GOT3 (cell line): ENCODE measurements at places on chromosomes 5 and 9.

GRCh38 chr9:16192403-16193017 lies 639.7 kb downstream of the CCDC171 start:
- DNase-seq, result no peak

GRCh38 chr5:142717582-142718215 lies 31.8 kb upstream of the FGF1 start:
- no peak for DNase-seq

DNA sequence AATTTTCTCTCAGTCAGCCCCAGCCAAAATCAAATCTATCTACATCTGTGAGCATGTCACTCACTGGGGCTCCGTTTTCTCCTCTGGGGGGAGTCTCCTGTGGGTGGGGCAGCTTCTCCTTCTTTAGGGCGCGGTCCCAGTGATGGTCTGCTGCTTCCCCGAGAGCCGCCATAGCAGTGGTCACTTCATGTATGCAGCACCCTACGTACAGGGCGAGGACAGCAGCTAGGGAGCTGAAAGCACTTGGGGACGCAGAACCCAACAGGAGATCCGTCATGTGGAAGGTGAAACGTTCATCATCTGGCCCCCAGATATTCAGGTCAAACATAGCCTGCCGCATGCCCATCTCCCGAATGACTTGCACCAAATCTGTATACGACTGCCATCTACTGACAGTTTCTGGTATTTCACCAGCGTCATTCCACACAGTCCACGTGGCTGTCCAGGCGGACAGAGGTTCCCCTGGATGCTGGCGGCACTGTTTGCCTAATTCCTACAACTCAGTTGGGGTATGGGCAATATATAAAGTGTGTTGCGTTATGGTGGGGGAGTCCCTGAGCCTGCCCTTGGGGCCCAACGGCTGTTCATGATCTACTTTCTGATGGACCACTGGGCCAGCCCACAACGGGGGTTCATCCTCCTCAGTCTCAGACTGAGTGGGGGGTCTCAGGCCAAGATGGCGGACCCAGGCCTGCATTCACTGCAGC lies 795.0 kb downstream of the EFNA5 start:
- DNase-seq, result no peak

DNA sequence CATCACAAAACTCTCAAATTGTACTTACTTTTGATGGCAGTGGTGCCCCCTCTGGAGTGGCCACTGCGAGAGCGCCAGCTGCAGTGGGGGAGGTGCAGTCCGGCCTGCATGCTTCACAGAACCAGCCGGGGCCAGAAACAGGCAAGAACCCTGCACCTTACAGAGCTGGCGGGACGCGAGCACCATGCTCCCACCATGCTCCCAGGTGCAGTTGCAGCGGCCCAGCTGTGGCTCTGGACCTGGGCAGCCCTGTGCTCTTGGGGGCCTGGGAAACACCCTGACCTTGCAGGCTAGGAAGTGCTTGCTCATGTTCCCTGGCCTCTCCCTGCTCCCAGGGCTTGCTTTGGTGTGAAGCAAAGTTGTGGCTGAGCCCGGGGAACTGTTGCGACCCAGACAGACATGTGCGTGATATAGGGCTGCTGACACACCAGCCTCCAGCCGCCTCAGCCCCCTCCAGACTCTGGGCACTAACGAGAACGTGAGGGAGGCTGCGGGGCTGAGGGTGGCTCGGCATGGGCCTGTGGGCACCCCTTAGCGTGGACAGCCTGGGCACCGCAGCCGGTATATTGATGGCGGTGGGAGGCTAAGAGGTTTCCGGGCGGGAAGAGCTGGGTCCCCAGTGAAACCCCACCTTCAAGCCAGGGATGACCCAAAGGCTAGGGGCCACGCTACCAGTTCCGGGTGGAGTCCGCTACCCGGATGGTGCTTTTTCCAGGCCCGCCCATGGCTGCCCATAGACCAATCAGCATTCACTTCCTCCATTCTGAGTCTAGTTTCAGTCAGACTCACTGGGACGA lies 1809.9 kb upstream of the ACO1 start:
- no peak for DNase-seq

DNA sequence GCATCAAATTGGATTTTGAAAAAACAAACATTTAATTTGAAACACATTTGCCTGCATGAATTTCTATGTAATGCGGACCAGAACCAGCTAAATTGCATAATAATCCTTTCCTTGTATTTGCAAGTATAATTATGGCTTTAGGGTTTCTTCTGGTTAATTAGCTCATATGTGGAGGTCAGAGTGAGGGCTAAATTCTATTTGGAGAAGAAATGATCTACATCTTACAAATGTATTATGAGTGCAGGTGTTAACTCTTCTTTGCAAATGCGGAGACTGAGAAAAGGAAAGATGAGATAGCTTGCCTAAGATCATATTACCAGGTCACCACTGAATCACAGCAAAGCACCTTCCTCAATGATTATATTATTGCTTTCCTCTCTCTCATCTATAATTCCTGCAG lies 194.7 kb downstream of the CDH9 start:
- DNase-seq, result no peak

DNA sequence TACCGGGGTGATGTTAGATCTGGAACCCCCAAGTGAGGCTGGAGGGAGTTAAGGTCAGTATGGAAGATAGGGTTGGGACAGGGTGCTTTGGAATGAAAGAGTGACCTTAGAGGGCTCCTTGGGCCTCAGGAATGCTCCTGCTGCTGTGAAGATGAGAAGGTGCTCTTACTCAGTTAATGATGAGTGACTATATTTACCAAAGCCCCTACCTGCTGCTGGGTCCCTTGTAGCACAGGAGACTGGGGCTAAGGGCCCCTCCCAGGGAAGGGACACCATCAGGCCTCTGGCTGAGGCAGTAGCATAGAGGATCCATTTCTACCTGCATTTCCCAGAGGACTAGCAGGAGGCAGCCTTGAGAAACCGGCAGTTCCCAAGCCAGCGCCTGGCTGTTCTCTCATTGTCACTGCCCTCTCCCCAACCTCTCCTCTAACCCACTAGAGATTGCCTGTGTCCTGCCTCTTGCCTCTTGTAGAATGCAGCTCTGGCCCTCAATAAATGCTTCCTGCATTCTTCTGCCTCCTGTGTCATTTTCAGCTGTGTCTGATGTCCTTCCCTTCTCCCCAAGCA lies 2.3 kb upstream of the MYOZ3 start:
- no peak for DNase-seq

DNA sequence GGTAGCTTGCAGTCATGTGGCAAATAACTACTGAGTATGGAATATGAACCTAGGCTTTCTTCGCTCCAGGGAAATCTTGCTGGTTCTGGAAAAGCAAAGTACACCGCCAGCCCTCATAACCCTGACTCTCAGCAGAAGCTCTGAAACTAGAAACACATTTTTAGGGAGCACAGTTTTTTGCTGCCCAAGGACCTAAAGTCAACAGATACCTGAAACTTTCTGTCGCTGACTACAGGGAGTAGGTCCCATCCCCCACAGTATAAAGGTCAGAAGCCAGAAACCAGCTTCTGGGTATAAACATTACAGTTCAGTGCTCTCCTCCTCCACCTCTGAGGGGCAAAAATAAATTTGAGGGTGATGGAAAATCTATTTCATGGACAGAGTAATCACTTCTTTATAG lies 3.0 kb downstream of the ATOX1 start:
- DNase-seq, result no peak

DNA sequence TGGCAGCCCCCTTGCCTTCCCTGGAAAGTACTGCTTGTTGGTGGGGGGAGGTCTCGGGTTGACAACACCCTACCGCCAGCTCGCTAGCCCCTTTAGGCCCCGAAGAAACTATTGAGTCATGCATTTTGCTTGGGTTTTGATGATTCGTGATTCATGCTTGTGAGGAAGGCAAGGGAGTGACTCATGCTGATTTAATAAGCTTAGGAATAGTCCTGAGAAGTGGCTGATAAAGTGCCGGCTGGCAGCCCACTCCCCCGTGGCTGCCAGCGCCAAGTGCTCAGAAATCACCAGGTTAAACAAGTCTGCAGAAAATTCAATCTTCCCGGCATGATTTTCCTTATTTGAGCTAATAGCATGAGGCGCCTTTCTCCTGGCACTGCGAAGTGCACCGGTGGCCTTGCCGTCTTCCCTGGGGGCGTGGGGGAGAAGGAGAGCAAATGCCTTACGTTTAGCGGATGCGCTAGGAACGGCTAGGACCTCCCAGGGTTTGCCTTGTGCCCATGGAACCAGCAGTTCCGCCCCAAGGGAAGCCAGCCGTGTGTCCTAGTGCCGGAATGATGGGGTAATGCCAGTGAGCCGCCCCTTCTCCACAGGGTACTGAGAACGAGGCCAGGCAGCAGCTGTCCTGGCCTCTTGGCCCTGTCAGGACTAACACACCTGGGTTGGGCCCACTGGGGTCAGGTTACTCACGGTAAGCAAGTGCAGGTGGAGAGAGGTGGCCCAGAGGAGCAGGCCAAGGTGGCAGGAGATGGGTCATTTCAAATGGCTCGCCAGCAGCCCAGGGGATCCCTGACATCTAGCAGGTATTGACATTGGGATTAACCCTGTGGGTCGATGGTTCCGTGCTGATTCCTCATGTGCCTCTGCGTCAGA lies 151.9 kb downstream of the MACROH2A1 start:
- DNase-seq, result peak; percentile 49
